ENCODE measurements at places on chromosomes 5 and 9.

DNA sequence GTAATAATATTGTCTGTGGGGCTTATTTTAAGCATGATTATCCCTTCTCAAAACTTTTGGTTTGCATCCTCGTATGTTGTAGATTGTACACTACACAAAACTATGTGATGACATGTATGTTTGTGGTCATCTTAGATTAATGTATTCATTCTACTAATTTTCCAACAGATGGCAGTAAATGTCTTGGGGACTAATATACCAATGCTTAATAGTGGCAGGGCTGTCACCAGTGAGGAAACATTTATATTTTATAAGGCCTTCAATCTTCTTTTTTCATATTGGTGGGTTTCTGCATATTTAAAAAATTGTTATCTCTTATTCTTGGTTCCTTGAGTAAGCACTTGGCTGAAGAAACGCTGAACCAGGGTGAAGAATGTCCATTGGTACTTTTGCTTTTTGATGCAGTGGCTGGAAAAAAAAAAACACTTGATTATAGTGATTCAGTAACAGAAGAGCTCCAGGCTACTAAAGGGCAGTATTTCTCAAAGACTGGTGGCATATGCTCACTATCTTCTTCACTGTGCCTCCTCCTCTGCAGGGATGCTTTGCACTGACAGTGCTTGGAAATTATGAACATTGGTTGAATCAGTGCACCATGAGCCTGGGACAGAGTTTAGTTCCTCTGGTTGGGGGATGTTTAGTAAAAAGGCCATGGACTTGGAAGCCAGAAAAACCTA is 530.3 kb downstream of the RASEF start:
- no peak for DNase-seq

GRCh38 chr9:90578126-90578815 is 64.4 kb downstream of the DIRAS2 start:
- DNase-seq, result no peak

DNA sequence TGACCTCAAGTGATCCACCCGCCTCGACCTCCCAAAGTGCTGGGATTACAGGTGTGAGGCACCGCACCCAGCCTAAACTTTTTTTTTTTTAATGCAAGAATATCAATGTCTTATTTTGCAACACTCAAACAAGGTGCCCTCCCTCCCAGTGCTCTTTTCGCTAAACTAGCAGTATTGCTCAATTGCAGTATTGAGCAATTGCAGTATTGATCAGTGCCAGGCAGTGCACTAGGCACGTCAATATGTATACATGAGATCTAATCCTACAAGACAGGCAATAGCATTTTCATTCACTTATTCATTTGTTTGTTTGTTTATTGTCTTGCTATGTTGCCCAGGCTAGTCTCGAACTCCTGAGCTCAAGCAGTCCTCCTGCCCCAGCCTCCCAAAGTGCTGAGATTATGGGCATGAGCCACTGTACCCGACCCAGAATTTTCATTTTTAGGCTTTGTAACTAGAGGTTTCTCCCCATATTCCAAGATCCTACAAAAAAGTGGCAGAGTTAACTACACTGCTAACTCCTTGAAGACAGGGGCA is 94.5 kb downstream of the TTLL11 start:
- DNase-seq, result no peak

DNA sequence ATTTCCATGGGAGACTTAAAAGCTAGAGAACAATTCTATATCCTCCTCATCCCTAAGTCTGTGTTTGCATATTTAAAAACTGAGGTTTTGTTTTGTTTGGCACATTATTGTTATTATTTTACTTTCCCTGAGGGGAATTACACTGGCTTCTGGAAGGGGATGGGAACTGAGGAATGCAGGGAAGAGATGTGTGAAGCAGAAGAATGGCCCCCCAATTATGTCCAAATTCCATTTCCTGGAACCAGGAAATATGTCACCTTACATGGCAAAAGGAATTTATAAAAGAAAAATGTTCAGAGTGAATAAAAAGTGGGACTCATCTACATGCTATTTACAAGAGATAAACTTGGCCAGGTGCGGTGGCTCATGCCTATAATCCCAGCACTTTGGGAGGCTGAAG is 129.8 kb downstream of the MARCHF11 start:
- no peak for DNase-seq

Data from memory B cell (primary cell).